ENCODE measurements at places on chromosomes 1 and 21.

DNA sequence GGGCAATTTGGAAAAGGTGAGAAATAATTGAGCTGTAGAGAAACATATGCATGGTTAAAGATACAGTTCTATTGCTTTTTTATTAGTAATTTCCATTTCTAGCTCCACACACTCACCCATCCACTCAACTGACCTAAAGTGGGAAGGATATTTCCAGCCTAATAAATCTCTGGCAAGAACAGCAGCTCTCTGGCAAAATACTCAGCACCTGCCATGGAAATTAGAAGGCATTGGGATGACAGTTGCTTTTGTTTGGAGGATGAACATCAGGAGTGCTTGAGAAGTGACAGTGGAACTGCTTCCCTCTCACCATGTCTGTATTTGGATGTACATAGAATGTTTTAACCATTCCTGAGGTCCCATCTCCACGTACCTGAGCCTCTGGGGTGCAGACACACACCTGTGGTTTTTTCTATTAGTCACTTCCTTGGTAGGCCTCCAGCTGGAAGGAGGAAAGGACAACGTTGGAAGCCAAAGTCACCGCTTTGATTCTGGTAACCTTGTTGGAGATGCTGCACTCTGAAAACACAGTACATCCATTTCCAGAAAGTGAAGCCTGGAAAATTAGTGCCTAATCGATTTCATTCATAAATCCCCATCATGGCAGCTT lies 62.3 kb upstream of the RUNX1 start:
- no peak for ATAC-seq

DNA sequence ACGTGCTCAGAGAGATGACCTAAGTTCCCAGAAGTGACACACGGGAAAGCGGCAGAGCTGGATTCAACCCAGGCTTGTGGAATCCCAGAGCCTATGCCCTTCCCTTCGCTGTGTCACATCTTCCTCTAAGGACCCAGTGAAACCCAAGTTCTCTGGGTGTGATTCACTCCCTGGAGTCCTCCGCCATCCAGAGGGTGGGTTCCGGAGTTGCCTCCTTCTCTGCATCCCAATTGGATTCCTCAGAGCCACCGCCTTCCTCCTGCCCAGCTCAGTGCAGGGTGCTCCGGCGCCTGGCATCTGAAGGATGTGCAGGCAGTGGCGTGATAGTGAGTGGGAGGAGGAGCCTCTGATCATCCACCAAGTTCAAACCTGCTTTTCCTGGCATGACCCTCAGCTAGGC lies 20.7 kb upstream of the RCC2 start:
- ATAC-seq = no peak

DNA sequence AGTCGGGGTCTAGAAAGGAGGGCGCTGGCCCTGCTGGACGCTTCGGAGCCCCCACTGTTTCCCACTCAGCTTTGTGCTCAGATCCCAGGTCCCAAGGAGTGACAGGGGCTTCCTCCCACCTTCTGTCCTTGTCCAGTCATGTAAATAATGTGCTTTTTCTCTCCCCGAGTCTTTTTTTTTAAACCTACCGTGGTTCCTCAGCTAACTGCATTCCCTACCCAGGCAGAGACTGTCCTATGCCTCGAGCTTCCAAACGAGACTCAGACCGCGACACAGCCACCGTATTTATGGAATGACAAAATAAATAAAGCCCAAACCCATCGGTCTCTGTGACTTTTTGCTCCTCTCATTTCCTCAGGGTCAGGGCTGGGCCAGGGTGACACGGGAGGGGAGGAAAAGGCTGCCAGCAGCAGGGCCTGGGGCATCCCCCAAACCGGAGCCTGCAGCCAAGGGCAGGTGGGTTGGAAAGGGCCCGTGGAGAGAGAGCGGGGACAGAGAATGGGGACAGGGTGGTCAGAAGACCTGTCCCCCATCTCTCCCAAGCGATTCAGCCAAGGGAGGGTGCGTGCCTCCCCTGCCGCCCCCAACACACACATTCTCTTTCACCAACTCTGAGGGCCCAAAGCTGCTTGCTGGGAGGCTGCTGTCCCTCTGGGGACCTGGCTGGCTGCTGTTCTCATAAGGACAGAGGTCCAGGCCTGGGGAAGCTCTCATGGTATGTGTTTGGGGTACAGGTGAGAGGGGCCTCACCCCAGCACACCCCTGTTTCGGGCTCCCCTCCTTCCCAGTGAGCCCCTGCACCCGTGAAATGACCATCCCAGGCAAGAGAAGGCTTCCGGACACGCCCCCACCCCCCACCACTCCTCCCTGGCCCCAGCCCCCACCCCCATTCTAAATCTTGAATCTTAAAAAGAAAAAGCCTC lies 55.4 kb downstream of the KCNAB2 start:
- ATAC-seq = no peak

DNA sequence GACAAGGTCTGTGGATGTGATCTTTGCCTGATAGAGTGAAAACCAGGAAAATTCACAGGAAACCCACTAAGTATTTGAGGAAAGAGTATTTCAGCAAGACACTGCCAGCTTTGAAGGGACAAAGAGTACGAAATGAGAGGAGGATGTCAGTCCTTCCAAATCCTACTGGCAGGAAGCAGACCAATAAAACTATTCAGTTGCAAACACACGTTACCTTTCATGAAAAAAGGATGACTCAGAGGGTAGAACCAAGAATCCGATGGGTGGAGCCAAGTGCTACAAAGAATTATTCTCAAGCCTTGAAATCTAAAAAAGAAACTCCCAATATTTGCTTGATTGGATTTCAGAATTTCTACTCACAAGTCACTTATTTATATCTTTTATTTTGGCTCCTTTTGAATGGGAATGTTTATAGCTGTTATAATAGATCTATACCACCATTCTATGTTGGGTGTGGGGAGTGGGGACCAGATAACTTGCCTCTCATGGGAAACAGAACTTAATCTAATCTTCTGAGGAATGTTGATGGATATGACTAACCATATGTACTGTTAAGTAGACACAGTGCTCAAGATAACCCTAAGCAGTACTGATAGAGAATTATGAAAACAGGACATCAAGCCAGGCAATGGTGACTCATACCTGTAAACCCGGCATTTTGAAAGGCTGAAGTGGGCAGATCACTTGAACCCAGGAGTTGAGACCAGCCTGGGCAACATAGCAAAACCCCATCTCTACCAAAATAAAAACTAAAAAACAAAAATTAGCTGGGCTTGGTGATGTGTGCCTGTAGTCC lies 19.3 kb upstream of the HEATR1 start:
- ATAC-seq = no peak

DNA sequence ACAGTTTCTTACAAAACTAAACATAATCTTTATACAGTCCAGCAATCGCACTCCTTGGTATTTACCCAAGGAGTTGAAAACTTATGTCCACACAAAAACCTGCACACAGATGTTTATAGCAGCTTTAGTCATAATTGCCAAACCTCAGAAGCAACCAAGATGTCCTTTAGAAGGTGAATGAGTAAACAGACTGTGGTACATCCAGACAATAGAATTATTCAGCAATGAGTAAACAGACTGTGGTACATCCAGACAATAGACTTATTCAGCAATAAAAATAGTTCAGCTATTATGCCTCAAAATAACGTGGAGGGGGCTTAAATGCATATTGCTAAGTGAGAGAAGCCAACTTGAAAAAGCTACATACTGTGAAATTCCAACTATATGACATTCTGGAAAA lies 87.0 kb upstream of the GALNT2 start:
- ATAC-seq = no peak

GRCh38 chr1:81635816-81636215 lies 164.9 kb upstream of the ADGRL2 start:
- ATAC-seq = no peak

GRCh38 chr1:169796274-169796810 lies 1.6 kb upstream of the METTL18 start:
- no peak for ATAC-seq

DNA sequence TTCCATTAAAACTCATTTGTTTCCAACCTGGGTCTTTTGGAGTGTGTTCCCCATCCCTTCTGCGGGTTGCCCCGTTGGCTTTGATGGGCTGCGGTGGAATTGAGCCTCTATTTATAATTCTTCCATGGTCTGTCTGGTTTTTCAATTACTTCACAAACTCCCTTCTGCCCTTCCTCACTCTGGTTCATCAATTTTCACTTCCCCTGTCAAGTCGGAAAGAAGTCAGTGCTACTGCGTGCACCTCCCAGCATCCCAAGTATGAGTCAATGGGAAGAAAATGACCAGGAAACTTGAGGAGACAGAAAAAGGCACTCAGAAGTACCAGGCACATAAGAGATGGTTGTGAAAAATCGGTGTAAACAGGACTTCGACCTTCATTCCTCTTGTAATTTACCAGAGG lies 126.2 kb downstream of the KAZN start:
- ATAC-seq = no peak
